ENCODE measurements at places on chromosomes 12 and 14. TPM values are rescaled to one million over a fixed set of nuclear protein-coding genes. Genes with fewer than 3 reads are reported as not detected.

DNA sequence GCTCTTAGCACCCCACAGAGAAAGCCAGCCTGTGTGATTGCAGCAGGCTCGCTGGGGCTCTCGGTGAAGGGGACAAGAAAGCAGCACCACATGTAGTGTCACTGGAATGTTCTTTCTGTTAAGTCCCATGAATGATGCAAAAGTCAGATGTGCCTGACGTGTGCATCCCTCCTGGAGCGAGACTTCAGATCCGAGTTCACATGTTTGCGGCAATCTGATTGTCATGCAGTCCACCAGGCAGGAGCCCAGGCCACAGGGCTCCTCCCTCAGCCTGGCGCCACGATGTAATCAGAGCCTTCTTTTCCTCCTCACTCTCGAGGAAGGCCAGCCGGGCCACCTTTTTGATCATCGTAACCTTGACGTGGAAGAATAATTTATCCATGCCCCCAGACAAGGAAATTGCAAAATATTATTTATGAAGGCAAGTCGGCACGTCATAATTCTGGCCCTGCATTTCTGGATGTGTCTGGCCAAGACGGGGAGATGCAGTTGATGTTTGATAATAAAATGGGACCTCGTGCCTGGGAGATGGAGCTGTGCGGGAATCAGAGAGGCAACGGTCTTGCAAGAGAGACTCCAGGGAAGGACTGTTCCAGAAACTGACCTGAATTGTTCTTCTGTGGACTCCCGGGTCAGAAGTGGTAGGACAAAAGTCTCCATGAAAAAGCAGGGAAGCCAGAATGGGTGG lies 214.6 kb downstream of the PHETA1 start:
- no peaks in the 10 kb centered on the region for H3K27me3 ChIP-seq
- H3K27ac ChIP-seq, result no peak overlapping the region
- no peaks in the 10 kb centered on the region for H3K36me3 ChIP-seq

GRCh38 chr14:71698027-71698426 lies 234.2 kb upstream of the RGS6 start:
- no peak overlapping the region for H3K4me3 ChIP-seq
- H3K36me3 ChIP-seq, result no peaks in the 10 kb centered on the region
- no peaks in the 10 kb centered on the region for H3K27me3 ChIP-seq
- peaks cover 3% of the 10 kb centered on the region for H3K4me1 ChIP-seq
- H3K27ac ChIP-seq, result no peak overlapping the region

The NFE2 gene
- not detected for total RNA-seq

The STXBP6 gene
- not detected for total RNA-seq

The AQP5 gene
- total RNA-seq, result not detected

GRCh38 chr12:96329545-96329944 lies 70.7 kb downstream of the CDK17 start:
- peaks cover 55% of the 10 kb centered on the region for H3K4me1 ChIP-seq
- no peaks in the 10 kb centered on the region for H3K27me3 ChIP-seq
- H3K36me3 ChIP-seq, result peaks cover 6% of the 10 kb centered on the region
- no peak overlapping the region for H3K27ac ChIP-seq
- H3K4me3 ChIP-seq, result no peak overlapping the region

- H3K27me3 ChIP-seq, result no peaks in the 10 kb centered on the region
- DNase-seq, result no peak
- H3K27ac ChIP-seq, result no peak overlapping the region
- no peaks in the 10 kb centered on the region for H3K36me3 ChIP-seq
- H3K4me1 ChIP-seq, result no peaks in the 10 kb centered on the region
Measured at GRCh38 chr12:44574586-44574985, 301.5 kb downstream of the NELL2 start.

DNA sequence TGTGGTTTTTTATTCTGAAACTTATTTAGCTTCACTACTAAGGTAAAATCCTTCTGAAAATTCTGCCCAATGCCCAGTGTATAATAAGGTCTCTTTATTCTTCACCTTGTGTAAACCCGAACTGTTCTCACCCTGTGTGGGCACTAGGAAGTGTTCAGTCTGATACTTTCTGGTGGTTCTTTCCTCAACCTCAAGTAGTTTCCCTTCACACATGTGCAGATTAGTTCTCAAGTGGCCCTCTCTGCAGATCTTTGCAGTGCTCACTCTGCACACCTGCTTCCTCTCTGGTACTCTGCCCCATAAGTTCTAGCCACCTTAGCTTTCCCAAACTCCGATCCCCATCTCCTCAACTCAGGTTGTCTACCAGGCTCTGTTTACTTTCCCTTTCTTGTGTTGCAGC lies 61.6 kb downstream of the RAD51B start:
- DNase-seq, result no peak
- no peaks in the 10 kb centered on the region for H3K4me1 ChIP-seq
- no peak overlapping the region for H3K27ac ChIP-seq
- no peaks in the 10 kb centered on the region for H3K27me3 ChIP-seq
- H3K4me3 ChIP-seq, result no peak overlapping the region
- no peaks in the 10 kb centered on the region for H3K36me3 ChIP-seq

DNA sequence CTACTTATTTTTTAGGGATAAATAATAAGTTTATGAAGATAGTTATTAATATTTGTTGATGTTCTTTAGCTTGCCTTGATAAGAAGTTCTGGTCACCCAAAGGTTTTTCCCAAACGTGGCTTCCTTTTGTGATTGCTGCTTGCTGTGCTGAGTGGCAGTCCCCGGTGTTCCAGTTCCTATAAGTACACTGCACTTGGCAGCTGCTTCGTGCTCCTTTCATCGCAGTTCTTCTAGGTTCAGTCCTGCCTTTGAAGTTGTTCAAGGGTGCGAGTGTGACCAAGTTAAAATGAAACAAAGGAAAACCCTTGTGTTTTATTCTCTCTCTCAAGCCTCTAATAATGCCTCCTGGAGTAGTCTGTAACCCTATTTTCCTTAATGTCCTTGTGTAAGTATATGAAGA lies 128.5 kb upstream of the ATF1 start:
- no peaks in the 10 kb centered on the region for H3K27me3 ChIP-seq
- H3K4me1 ChIP-seq, result peaks cover 8% of the 10 kb centered on the region
- H3K4me3 ChIP-seq, result no peak overlapping the region

GRCh38 chr14:103763730-103764488 lies 48.3 kb downstream of the ZFYVE21 start:
- DNase-seq, result no peak
- H3K4me1 ChIP-seq, result no peaks in the 10 kb centered on the region
- no peaks in the 10 kb centered on the region for H3K27me3 ChIP-seq
- no peaks in the 10 kb centered on the region for H3K36me3 ChIP-seq
- H3K4me3 ChIP-seq, result no peak overlapping the region

The PYGL gene
- 0.72 TPM for total RNA-seq

DNA sequence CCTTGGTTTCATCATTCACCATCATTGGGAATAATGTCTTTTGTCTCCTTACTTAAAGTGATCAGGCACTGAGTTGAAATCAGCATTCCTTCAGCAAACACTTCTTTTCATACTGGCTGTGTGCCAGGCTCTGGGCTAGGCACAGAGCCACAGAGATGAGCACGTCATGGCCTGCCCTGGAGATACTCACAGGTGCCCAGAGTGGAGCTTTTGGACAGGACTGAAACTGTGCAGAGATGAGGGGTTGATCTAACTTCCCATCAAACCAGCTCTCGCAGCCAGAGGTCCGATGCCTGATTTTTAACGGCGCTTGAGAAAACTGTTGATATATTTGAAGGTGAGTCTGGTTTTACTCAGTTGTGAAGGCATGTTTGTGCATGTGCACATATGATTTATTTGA lies 43.1 kb downstream of the CACNA1C start:
- H3K36me3 ChIP-seq, result no peaks in the 10 kb centered on the region
- H3K27ac ChIP-seq, result no peak overlapping the region
- DNase-seq, result no peak
- H3K4me3 ChIP-seq, result no peak overlapping the region

GRCh38 chr12:32918890-32919801 lies 22.6 kb upstream of the PKP2 start:
- no peaks in the 10 kb centered on the region for H3K36me3 ChIP-seq
- no peaks in the 10 kb centered on the region for H3K27me3 ChIP-seq
- no peaks in the 10 kb centered on the region for H3K4me1 ChIP-seq
- DNase-seq, result no peak
- H3K4me3 ChIP-seq, result no peak overlapping the region

GRCh38 chr12:5123921-5124320 lies 80.2 kb downstream of the KCNA5 start:
- H3K4me3 ChIP-seq, result no peak overlapping the region
- H3K27me3 ChIP-seq, result no peaks in the 10 kb centered on the region
- H3K4me1 ChIP-seq, result no peaks in the 10 kb centered on the region
- no peaks in the 10 kb centered on the region for H3K36me3 ChIP-seq

The SLC5A8 gene
- total RNA-seq, result not detected

The TBC1D30 gene
- 0.55 TPM for total RNA-seq

DNA sequence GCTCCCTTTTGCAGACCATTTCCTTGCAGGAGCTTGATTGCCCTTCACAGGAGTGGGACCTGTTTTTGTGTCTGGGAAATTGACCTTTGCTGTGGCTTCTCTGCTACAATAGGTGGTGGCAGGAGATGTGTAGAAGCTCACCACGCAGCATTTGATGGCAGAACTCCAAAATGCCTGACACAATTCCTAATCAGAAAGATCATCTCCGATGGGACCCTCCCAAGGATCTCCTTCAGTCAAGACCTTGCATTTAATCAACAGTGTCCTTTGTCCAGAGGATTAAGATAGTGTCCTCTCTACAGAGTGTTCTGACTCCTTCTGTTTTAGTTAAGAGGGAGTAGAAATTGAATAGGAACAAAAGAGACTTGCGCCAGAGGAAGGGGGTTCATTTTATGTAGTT lies 83.6 kb upstream of the DDHD1 start:
- H3K4me1 ChIP-seq, result no peaks in the 10 kb centered on the region
- no peak overlapping the region for H3K27ac ChIP-seq
- no peak overlapping the region for H3K4me3 ChIP-seq
- H3K27me3 ChIP-seq, result no peaks in the 10 kb centered on the region
- DNase-seq, result no peak

- no peaks in the 10 kb centered on the region for H3K36me3 ChIP-seq
- no peak overlapping the region for H3K4me3 ChIP-seq
- peaks cover 13% of the 10 kb centered on the region for H3K4me1 ChIP-seq
- DNase-seq, result no peak
Measured at GRCh38 chr12:90098132-90098779, 389.6 kb upstream of the ATP2B1 start.

The SPTB gene
- total RNA-seq, result 0.03 TPM

- peaks cover 10% of the 10 kb centered on the region for H3K4me1 ChIP-seq
- no peak for DNase-seq
- no peak overlapping the region for H3K4me3 ChIP-seq
- peaks cover 3% of the 10 kb centered on the region for H3K36me3 ChIP-seq
Measured at GRCh38 chr12:27001663-27002062, 12.5 kb downstream of the TM7SF3 start.

DNA sequence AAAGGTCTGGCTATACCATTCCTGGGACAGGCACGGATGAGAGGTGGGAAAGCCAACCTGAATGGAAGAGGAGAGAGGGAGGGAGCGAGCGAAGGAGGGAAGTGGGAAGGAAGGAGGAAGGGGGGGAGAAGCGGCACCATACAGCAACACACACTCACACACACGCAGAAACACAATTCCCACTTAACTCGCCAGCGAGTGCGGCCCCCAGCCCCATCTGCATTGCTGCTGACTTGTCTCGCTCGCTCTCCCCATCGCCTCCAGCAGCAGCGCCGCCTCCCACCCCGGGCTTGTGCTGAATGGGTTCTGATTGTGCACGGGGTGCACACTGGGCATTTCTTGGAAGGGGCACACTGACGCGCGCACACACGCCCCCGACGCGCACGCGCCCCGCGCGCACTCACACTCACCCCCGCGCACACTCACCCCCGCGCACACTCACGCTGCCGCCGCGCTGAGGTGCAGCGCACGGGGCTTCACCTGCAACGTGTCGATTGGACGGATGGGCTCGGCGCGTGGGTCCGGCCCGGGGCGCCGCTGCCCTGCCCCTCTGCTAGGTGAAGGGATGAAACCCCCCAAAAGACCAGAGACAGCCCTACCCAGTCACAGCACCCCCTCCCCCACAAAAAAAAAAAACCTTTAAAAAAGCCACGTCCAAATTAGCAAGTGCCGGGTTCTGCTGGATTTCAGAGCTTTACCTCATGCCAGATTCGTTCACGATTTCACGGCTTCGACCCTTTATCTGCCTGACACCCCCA lies 685 bp downstream of the GRIN2B start:
- H3K27ac ChIP-seq, result no peak overlapping the region
- H3K4me1 ChIP-seq, result no peaks in the 10 kb centered on the region
- H3K27me3 ChIP-seq, result peaks cover 10% of the 10 kb centered on the region
- H3K4me3 ChIP-seq, result no peak overlapping the region

The APOF gene
- not detected for total RNA-seq

DNA sequence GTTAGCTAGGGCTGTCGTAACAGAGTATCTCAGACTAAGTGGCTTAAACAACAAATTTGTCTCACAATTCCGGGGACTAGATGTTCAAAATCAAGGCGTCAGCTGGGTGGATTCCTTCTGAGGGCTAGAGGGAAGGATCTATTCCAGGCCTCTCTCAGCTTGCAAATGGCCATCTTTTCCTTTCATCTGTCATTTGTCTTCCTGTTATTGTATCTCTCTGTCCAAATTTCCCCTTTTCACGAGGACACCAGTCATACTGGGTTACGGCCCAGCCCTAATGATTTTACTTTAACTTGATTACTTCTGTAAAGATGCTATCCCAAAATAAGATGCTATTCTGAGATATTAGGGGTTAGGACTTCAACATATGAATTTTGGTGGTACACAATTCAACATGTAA lies 119.0 kb upstream of the CPSF6 start:
- no peaks in the 10 kb centered on the region for H3K4me1 ChIP-seq
- no peak overlapping the region for H3K4me3 ChIP-seq
- no peak overlapping the region for H3K27ac ChIP-seq

The KRT76 gene
- total RNA-seq, result not detected

DNA sequence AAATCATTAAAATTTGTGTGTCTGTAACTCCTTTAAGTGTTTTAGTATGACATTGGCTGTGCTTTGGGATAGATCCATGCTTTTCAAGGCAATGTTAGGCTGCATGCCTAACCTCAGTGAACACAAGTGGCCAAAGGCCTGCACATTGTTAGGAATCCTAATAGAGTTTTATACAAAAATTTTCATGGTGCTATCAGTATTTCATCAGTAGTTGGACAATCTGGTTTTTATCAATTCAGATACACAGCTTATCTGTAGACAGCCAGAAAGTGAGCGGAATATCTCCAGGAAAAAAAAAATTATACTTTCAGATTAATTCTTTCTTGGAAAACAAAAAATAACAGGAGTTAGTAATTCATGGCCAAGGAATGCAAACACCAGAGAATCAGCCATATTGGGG lies 324.0 kb upstream of the PDE3A start:
- no peak overlapping the region for H3K4me3 ChIP-seq
- no peak overlapping the region for H3K27ac ChIP-seq
- no peaks in the 10 kb centered on the region for H3K27me3 ChIP-seq
- H3K4me1 ChIP-seq, result no peaks in the 10 kb centered on the region
- H3K36me3 ChIP-seq, result no peaks in the 10 kb centered on the region

Data from CD4-positive, alpha-beta memory T cell (primary cell).